Left renal cortex interstitium (tissue), 4 donors: ENCODE measurements at places on chromosomes 2 and 18.

GRCh38 chr2:63875131-63875527, 33.4 kb downstream of the UGP2 start:
- no peak for DNase-seq

GRCh38 chr2:164735309-164735919, 106.2 kb downstream of the COBLL1 start:
- DNase-seq: no peak

GRCh38 chr2:209146682-209147320, 277.0 kb upstream of the MAP2 start:
- no peak for DNase-seq

- DNase-seq: no peak
These were observed 355.3 kb upstream of the RAB12 start for GRCh38 chr18:8253944-8254343.

- no peak for DNase-seq
These were observed 62.7 kb upstream of the KIF5C start for GRCh38 chr2:148812306-148812705.

GRCh38 chr2:136328207-136328795, 210.4 kb upstream of the CXCR4 start:
- no peak for DNase-seq

GRCh38 chr18:55592106-55592505, 4.1 kb upstream of the TCF4 start:
- DNase-seq: no peak

DNA sequence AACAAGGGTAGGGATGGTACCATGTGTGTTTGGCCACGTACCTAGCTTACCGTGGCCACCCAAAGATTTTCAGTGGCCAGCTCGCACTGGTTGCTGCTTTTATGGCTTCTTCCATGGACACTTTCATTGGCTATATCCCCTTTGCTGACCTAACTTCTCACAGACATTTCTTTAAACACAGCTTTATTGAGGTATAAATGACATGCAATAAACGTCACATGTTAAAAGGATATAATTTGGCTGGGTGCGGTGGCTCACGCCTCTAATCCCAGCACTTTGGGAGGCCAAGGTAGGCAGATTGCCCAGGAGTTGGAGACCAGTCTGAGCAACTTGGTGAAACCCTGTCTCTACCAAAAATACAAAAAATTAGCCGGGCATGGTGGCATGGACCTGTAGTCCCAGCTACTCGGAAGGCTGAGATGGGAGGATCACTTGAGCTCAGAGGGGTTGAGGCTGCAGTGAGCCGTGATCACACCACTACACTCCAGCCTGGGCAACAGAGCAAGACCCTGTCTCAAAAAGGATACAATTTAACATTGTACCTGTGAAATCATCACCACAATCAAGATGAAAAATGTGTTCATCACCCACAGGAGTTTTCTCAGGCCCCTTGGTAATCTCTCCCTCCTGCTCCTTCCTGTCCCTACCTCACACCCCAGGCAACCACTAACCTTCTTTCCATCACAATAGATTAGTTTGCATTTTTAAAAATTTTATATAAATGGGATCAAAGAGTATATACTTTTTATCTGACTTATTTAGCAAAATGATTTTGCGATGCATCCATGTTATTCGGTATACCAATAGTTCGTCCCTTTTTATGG, 127.8 kb upstream of the PPP1CB start:
- DNase-seq: no peak

DNA sequence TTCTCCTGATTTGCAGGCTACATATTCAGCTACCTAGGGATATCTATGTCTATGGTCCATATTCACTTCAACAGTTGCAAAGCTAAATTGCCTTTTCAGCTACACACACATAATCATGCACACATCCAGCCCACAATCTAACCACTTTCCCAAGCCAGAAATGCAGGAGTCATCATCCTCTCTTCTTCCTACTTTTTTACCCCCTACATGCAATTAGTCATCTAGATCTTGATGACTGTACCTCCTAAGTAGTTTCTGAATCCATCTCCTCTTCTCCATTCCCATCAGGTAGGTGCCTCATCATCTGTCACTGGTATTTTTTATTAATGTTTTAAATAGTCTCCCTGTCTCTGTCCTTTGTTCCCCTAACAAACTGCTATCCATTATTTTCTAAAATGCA, 23.7 kb upstream of the SPRED2 start:
- no peak for DNase-seq

DNA sequence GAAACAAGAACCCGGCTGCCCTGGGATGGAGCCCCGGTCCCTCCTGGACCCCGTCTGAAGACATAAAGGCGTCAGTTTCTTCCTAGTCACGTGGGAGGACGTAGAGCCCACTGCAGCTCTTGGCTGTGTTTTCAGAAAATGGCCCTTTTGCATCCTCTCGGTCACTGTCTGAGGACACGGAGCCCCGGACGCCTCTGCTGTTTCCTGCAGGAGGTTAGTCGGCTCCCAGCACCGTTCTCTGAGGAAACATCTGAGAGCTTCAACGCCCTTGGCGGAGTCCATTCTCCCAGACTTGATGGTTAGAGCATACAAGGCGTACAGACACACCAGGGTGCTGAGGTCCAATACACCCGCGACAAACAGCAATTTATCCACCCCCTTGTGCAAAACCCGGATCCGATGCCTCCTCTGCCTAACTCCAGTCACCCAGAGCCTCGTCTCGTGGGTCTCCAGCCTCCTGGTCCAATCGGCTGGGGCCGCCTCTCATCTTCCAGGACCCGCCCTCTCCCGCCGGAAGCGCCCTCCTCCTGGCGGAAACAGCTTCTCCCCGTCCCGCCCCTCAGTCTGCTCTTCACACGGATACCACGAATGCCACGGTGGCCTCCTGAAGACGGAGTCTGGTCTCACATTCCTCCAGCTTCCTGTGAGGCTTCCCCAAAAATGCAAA, 119.4 kb downstream of the TMEM18 start:
- DNase-seq: no peak

DNA sequence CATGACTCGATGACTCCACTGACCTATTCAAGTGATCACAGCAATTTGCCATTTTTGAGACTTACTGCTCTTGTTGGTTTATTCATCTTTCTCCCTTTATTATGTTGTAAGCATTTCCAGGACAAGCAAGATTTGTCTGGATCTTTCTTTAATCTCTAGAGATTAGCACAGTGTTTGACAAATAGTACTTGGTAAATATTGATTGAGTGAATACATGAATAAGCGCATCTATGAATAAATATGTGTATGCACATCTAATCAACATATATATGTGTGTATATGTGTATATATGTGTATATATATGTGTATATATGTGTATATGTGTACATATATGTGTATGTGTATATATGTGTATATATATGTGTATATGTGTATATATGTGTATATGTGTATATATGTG, 7.3 kb downstream of the TMX3 start:
- DNase-seq: no peak

DNA sequence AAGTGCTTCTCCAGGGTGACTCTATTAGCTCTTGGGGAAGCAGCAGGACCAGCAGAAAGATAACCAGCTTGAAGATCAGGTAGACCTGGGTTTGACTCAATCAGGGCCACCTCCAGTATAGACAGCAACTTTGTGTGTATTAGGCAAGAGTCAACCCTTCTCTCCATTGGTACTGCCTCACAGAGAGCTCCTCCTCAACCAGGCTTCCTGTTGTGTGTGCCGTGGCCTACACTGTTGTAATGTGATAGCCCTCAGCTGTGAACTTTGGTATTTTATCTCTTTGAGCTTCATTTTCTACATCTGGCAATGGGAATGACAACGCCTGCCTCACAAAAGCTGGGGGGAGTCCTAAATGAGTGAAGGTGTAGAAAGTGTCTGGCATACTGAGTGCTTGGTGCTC, 17.0 kb upstream of the MAP3K20 start:
- no peak for DNase-seq

GRCh38 chr2:27889774-27890145, 427 bp downstream of the RBKS start:
- peak; percentile 20 for DNase-seq
